ENCODE measurements at places on chromosomes 2 and 18.
A peak's percentile ranks its signal among the peaks of the same experiment; 100 is the strongest.

DNA sequence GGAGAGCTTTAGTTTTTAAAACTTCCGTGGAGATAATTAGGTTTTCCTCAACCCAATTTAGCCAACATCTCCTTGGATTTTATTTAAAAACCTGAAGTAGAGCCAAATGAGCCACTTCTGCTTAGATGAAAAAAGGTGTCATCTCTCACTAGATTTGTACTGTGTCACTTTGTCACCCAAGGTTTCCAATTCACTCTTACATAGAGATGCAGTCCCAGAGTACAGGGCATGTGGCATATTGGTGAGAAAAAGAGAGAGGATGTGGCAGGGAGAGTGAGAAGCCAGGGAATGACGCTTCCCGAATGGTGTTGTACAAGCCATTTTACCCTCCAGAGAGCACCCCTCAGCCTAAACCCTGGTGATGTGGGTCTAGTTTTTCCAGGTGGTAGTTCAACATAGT, 44.4 kb upstream of the CTLA4 start:
- no peak for DNase-seq

DNA sequence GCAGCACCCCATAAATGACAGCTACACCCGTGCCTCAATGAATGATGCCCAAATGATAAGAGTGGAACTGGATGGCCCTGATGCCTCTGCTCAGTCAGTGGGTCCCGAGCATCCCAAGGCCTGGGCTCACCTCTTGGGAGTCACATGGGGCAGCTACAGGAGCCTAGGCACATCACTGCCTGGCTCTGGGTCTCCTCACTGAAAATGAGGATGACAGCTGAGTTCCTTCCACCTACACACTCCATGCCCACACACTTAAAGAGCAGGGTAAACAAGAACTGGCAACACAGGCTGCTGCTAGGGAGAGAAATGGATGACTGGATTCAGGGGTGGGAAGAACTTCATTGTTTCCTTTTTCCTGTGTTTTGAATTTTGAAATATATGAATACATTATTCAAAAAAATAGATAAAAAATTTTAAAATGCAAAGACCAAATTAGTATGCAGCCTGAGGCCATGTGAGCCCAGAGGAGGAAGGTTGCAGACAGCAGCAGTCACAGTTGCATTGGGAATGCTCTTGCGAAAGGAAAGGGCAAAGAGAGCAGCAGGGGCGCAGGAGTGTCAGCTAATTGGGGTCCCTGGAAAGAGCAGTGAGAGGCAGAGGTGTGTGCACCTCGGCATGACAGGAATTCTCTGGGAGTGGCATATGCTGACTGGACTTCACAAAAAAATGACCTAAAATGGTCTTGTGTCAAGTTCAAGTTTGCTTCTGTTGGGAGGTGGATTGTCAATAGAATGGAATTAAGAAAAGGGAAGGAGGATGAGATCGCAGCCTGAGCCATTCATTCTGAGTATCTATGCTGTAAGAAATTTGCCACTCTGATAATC, 327.1 kb downstream of the CELF4 start:
- DNase-seq: no peak

GRCh38 chr2:109435901-109436598, 177.7 kb downstream of the SEPTIN10 start:
- DNase-seq: peak; percentile 50

- DNase-seq: peak; percentile 86
These were observed 24.4 kb downstream of the ZNF892 start for GRCh38 chr2:95231723-95232122.

- no peak for DNase-seq
These were observed 576 bp upstream of the FSHR start for GRCh38 chr2:49154891-49155290.

- no peak for DNase-seq
These were observed 145.0 kb upstream of the PELI1 start for GRCh38 chr2:64289251-64289650.

- DNase-seq: no peak
These were observed 49.2 kb upstream of the PPP1CB start for GRCh38 chr2:28702415-28702861.

- peak; percentile 85 for DNase-seq
These were observed at the start of gene KCNK3 for GRCh38 chr2:26692279-26692896. KCNK3 (plus strand) TSS chr2:26692722; CDS start chr2:26692876, 154 bp downstream.

DNA sequence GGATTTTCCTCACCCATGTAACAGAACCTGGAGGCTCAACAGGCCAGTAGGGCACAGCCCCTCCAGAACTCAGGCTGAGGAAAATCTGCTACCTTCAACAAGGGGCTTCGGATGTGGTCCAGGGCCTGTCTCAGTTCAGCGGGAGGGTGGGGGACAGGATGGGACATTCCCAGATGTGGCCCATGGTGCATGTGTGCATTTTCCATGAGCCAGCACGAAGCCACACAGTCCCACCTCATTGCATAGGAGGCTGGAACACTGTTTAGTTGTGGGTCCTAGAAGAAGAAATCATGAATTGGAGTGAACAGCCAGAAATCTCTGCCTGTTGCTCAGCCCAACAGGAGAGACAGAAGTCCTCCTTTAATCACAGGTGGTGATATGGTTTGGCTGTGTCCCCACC, 469.6 kb upstream of the MYT1L start:
- DNase-seq: no peak

GRCh38 chr2:177241711-177242120, 22.8 kb downstream of the NFE2L2 start:
- no peak for DNase-seq

- no peak for DNase-seq
These were observed 54.8 kb upstream of the FRZB start for GRCh38 chr2:182921234-182921633.

GRCh38 chr2:78465707-78466106, 559.8 kb upstream of the REG3G start:
- DNase-seq: no peak

GRCh38 chr2:84409531-84409930, 49.5 kb downstream of the SUCLG1 start:
- DNase-seq: no peak

GRCh38 chr2:152064001-152064400, 34.8 kb downstream of the CACNB4 start:
- DNase-seq: no peak

GRCh38 chr2:66452214-66452613, 17.3 kb downstream of the MEIS1 start:
- no peak for DNase-seq

- DNase-seq: no peak
These were observed 178.8 kb downstream of the ACKR3 start for GRCh38 chr2:236748385-236748784.

- peak; percentile 13 for DNase-seq
These were observed 36.6 kb upstream of the SKOR2 start for GRCh38 chr18:47287911-47288585.

DNA sequence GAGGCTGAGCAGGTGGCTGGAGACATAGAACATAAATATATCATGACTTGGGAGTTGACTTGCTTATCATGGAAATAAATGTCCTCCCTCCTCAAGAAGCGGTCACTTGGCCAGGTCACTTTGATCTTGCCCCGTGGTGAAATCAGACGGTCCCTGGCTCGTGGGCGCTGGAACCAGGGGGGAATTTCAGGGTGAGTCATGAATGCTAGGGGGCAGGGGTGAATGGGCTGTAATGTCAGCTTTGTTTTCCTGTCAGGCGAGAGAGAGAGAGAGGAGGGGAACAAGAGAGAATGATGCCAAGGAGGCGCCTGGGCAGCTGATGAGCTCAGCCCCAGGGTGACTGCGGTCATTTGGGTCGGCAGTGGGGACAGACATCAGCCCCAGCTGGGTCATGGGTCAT, 47.7 kb downstream of the RRM2 start:
- peak; percentile 62 for DNase-seq

Measured in eye (tissue), 1 donor.